ENCODE measurements at places on chromosomes 7 and 10. TPM values are rescaled to one million over a fixed set of nuclear protein-coding genes. Genes with fewer than 3 reads are reported as not detected.

SLC26A3 gene
- total RNA-seq: not detected

THNSL1 gene
- 4.8 TPM for total RNA-seq

OR13A1 gene
- total RNA-seq: 0.05 TPM

NYAP1 gene
- total RNA-seq: 5.8 TPM

PTPRN2 gene
- 1.0 TPM for total RNA-seq

PLEKHS1 gene
- total RNA-seq: 0.07 TPM

C7orf57 gene
- total RNA-seq: 0.31 TPM

All from A549 treated with Hydrocortisone at 1 μM for 4 hours (cell line).